ENCODE measurements at places on chromosomes 1 and 21.

- no peak overlapping the region for H3K27ac ChIP-seq
- no peak overlapping the region for H3K4me3 ChIP-seq
- DNase-seq: no peak
- H3K27me3 ChIP-seq: no peaks in the 10 kb centered on the region
Measured at GRCh38 chr1:27153549-27153886, 1.4 kb downstream of the SLC9A1 start.

DNA sequence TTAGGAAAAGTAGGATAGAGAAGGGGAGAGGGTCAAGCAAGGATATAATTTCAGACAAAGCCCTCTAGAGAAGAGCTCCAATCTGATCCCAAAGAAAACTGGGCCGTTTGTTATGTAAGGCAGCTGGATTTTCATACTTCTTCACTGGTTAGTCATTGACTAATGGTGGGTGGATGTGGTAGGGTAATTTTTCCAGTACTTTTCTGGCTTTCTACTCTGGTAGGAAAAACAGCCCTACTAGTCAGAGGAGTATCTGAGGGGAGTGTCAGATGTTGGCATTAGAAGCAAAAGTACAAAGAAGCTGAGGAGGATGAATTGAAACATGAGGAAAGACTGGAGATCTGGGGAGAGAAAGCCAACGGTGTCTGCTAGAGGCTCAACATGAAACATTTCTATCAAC, 145.3 kb downstream of the TNFSF18 start:
- H3K36me3 ChIP-seq: no peaks in the 10 kb centered on the region
- peaks cover 3% of the 10 kb centered on the region for H3K4me1 ChIP-seq
- H3K27me3 ChIP-seq: no peaks in the 10 kb centered on the region
- DNase-seq: no peak

DNA sequence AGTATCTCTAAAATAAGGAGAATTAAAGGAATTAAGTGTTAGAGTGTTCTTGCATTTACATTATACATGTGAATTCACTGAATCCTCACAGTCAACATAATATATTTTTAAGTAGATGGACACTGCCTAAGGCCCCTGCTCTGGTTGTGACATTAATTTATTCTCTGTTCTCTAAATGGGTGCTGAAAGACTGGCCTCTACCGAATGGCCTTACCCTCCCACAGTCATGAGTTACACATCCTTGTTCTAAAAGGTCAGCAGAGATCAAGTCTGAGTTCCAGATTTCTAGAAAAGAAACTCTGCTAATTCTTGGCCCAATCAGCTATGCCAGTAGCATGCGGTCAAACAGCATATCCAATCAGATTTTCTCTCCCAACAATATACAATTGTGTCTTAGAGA, 193.2 kb downstream of the TM2D1 start:
- DNase-seq: no peak
- H3K4me3 ChIP-seq: no peak overlapping the region
- no peaks in the 10 kb centered on the region for H3K4me1 ChIP-seq
- no peaks in the 10 kb centered on the region for H3K27me3 ChIP-seq
- H3K27ac ChIP-seq: no peak overlapping the region

DNA sequence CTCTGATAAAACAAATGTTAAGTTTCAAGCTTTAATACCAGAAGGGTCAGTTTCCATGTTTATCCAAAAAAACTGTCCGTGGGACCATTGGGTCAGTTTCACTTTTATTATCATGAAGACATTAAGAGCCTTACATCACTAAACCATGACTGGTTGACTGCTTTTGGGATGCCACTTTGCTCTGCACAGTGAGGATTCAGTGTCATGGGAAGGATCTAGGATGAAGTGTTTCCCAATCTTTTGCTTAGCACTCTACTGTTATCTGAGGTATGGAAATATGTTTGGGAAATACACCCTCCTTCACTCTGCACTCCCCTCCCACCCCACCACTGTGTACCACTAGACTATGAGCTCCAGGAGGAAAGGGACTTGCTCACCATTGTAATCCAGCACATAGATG, 16.3 kb downstream of the RPS6KC1 start:
- H3K36me3 ChIP-seq: no peaks in the 10 kb centered on the region
- no peak for DNase-seq
- no peak overlapping the region for H3K4me3 ChIP-seq

GRCh38 chr1:30388386-30388785, 335.0 kb downstream of the MATN1 start:
- no peaks in the 10 kb centered on the region for H3K4me1 ChIP-seq
- H3K36me3 ChIP-seq: no peaks in the 10 kb centered on the region

GRCh38 chr1:101245246-101245927, 8.6 kb downstream of the S1PR1 start:
- H3K36me3 ChIP-seq: peaks cover 39% of the 10 kb centered on the region
- H3K27me3 ChIP-seq: no peaks in the 10 kb centered on the region
- H3K4me3 ChIP-seq: no peak overlapping the region
- DNase-seq: no peak
- H3K4me1 ChIP-seq: peaks cover 45% of the 10 kb centered on the region

GRCh38 chr1:86377341-86377740, 18.8 kb downstream of the ODF2L start:
- H3K27ac ChIP-seq: no peak overlapping the region
- peaks cover 13% of the 10 kb centered on the region for H3K36me3 ChIP-seq
- H3K4me1 ChIP-seq: no peaks in the 10 kb centered on the region
- H3K27me3 ChIP-seq: no peaks in the 10 kb centered on the region
- H3K4me3 ChIP-seq: no peak overlapping the region
- no peak for DNase-seq

DNA sequence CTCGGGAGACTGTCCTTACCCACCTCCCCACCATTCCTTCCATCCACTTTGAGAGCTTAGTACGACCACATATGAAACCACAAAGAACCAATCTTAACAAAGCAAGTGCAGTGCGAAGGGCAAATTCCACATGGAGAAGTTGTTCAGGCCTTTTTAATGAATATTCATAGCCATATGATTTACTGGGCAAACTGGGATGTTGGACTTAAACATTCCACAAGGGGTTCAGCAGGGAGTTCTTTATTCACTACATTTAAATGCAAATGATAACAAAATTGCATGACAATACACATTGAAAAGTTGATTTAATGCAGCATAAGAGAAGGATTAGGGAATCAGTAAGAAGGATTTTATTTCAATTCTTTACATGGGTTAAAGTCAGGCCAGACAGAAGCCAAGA, 14.7 kb downstream of the NMNAT2 start:
- no peak overlapping the region for H3K27ac ChIP-seq
- H3K4me3 ChIP-seq: no peak overlapping the region
- no peaks in the 10 kb centered on the region for H3K4me1 ChIP-seq

Measured in natural killer cell (primary cell).